MV-4-11 (cell line): ENCODE measurements at places on chromosomes 11 and 22.

GRCh38 chr11:86101941-86102407, 33.1 kb upstream of the PICALM start:
- DNase-seq, result no peak

DNA sequence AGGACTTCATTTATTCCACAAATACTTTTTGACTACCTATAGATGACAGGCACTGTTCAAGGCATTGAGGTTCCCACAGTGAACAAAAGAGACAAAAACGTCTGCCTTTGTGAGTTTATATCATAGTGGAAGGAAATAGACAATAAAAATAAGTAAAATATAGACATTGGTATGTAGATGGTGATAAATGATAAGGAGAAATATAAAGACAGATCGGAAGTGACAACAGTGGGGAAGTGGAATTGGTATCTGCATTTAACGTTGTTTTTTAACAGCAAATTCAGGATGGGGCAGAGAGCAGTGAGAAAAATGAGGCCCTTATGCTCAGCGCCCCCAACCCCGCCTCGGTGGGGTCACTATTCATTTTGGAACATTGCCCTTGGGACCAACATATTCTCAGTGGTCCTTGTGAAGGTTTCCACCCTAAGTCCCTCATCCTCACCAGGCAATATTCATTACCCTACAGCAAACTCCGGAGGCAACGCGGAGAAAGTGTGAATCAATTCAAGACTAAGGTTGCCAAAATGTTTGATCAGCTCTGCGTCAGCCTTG, 627 bp upstream of the PEX26 start:
- DNase-seq, result no peak

DNA sequence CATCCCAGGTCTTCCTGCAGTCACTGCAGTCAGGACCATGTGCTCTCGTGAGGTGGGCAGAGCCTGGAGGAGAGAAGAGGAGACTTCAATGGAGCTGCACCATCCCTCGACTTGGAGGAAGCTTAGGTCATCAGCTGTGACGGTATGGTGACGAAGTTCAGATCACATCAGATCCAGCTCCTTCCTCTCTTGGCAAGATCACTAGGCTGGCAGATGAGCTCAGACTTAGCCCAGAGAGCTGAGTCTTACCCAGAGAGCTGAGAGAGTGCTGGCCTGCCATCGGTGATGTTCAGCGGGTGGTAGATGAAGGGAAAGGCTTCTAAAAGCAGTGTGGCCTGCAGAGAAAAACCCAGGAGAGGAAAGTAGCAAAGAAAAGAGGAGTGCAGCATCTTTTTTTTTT, 1.8 kb upstream of the SLC15A3 start:
- DNase-seq, result no peak

DNA sequence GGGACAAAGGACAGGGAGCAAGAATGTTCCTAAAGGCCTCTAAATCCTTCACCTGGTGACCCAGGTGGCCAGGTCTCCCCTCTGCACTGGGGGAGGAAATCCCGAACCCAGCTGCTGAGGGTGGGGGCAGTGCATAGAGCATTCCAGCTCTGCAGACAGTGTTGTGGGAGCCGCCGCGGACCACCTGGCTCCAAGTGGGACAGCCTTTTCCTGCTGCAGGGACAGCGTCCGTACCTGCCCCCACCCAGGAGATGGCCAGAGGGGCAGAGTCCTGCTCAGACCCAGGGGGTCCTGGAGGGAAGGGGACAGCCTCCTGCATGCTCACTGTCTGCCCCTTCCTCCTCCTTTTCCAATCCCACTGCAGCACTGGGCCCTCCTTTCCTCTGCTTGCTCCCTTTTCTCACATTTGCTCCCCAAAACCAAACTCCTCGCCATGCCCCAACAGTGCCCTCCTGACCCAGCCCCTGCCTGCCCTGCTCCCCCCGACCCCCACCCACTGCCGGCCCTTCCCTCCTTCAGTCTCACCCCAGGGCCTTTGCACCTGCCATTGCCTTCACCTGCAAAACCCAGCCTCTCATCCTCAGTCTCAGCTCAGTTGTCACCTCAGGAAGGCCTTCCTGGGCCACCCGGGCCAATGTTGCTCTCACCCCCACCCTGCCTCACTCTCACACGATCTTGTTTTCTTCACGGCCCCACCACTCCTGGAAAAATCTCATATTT, 12.8 kb downstream of the PNPLA5 start:
- no peak for DNase-seq

DNA sequence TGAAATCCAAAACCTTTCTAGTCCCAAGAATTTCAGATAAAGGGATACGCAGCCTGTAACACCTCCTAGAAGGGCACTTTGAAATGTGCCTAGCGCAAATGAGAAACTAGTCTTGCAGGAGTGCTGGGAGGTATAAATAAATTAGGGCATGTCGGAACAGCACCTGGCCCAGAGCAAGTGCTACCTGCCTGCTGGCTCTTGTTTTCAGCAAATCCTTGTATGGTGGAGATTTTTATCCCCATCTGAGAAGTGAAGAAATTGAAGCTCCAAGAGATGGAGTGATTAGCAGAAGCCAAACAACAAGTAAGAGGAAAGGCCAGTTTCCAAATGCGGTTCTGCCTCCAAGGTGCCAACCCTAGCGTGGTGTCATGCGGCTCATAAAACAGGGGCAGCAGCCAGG, 36.7 kb upstream of the TFIP11 start:
- no peak for DNase-seq

DNA sequence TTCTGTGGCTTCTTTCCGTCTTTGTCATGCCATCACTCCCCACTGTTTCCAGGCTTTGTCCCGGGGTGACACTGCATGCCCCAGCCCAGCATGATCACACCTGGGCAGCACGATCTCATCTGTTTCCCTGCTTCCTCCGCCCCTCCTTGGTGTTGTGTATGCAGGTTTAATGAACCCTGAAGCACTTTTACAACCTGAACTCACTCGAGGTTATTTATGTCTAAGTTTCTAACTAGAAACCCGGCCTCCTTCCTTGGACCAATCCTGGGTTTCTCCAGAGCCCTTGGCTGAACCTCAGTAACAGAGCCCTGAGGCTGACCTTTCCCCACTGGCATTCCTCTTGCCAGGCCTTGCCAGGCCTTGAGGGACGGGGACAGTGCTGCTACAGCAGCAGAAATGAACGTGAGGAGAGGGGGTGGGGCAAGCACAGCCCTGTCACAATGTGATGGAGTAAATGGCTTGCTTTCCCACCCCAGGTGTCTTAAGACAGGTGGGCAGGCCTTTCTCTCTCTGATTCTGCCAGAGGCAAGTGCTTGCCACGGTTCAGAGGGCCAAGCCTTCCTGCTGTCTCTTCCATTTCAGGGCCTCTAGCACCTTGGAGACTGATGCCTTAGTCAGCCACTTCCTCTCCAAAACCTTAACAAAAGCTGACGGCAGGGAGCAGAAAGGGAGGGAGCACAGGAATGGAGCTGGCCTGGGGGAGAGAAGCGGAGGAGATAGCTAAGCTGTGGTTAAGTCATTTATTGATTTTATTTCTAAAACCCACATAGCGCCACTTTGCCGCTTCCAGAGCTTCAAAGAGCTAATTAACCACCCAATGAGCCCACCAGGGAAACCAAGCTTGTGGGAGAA, 3.1 kb upstream of the PYGM start:
- peak; percentile 69 for DNase-seq

DNA sequence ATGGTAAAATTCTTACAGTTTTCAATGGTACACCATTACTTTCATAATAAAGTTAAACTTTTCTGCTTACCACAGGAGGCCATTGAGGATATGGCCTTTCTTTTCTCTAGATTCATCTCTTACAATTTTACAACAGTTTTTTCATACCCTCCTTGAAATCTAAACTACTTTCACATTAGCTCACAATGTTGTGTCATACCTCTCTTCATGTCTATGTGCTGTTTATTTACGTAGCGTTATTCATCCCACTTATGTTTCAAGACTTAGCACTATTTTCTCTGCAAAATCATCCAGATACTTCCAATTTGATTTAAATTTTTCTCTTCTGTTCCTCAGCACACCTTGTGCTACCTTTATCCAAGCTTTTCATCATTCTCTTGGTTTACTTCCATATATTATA, 123.3 kb downstream of the METTL15 start:
- DNase-seq, result no peak

DNA sequence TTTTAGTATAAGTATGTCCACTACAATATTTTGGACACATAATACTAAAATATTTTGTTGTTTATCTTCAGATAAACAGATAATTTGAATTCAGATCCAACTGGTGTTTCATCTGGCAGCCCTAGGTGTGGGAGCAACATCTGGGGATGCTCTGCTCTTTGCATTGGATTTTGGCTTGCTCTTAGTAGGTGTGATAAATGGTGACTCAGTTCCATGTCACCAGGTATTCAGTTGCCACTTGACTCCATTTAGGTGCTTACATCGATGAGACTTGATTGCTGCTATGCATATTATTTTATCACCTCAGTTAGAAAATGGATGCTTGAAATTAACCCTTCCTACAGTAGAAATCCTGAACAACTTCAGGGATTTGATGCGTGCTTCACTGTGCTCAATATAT, 13.3 kb upstream of the AMOTL1 start:
- DNase-seq, result no peak

- peak; percentile 62 for DNase-seq
These were observed 26.5 kb downstream of the CTTN start for GRCh38 chr11:70424765-70425344.

DNA sequence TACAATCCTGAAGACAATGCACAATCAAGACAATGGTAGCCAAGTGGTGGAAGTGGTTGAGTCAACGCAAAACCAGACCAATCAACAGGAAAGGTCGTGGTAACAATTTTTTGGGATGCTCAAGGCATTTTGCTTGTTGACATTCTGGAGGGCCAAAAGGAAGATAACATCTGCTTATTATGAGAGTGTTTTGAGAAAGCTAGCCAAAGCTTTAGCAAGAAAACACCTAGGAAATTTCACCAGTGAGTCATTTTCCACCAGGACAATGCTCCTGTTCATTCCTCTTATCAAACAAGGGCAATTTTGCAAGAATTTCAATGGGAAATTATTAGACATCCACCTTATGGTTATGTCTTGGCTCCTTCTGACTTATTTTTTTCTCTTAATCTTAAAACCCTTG, 1932.2 kb upstream of the RAG2 start:
- DNase-seq, result no peak

GRCh38 chr11:25769287-25769686, 562.6 kb upstream of the ANO3 start:
- DNase-seq, result no peak

- no peak for DNase-seq
These were observed 151.7 kb downstream of the ADAMTS15 start for GRCh38 chr11:130600139-130600538.

GRCh38 chr11:37496201-37496600, 898.2 kb upstream of the RAG2 start:
- no peak for DNase-seq

GRCh38 chr11:28836285-28837081, 728.3 kb downstream of the METTL15 start:
- no peak for DNase-seq

GRCh38 chr11:115164774-115165173, 339.4 kb downstream of the CADM1 start:
- DNase-seq, result no peak

DNA sequence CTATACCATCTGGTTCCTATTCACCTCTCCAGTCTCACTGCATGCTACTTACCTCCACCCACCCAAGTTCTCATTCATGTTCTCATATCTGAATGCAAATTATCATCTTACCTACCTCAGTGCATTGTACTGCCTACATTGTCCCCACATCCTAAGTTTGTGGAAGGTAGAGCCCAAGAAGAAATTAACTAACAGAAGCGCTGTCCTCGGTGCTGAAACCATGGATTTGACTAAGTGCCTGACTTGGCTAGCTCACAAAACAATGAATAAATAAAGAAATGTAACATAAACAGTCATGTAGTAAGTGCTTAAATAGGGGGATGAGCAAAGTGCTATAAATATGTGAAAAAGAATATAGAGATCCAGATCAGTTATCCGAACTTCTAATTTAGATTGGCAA, 63.2 kb downstream of the GRIA4 start:
- peak; percentile 37 for DNase-seq
